ENCODE measurements at places on chromosomes 1 and 21.

GRCh38 chr1:205927676-205928075 lies 15.6 kb downstream of the SLC26A9 start:
- no peak for DNase-seq

DNA sequence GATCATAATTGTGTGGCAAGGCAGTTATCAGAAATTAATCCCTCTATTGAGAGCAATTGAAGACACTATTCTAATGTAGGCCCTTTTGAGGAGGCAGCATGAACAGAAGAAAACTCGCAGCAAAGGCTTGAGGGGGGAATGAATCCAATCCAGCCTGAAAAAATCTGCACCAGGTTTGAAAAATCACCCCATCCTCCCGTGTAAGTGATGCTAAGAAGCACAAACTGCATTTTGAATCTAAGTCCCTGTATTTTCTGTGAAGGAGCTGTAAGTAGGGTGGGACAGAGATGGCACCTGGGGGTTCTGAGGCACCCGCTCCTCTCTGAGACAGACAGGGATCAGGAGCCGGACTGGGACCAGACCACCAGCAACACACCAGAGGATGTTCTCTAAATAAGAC lies at the start of gene CRB1:
CRB1 (plus strand) TSS at position 241 of the 400 bp plus-strand sequence. CDS start 161 bp downstream, outside the sequence.
- peak; percentile 87 for DNase-seq

GRCh38 chr1:217747156-217747769 lies 116.1 kb downstream of the SPATA17 start:
- DNase-seq = peak; percentile 20

DNA sequence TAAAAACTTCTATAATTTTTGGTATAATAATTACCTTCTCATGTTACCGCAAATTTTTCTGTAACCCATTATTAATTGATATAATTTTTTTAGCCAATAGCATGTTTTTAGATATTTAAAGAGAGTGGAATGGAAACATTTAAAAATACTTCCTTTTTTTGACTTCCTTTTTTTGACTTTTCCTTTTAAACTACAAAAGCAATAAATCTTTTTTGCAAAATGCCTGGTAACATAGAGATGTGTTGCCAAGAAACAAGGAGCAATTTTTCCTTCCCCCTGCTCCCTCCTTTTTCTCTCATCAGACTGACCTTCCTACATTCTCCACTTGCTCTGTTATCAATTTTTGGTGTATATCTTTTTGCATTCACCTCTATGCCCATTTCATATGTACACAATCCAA lies 666.2 kb downstream of the ADGRL2 start:
- no peak for DNase-seq

- DNase-seq = no peak
Measured at GRCh38 chr1:41955461-41956159, 36.9 kb upstream of the HIVEP3 start.

DNA sequence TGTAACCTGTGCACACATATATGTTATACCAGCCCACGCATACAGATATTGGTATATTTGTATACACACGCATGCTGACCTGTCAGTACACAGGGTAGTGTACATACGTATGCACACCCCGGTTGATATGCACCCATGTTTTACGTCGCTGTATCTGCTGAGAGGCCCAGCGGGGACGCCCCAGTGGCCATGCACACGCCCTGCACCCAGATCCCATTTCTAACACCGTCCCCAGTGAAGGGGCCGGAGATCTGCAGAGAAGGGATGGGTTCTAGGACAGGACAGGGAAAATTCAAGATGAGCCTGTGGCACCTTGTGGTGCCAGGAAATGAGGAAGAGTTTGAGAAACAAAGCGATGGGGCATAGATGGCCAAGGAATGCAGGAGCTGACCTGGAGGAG lies 57.2 kb upstream of the TTC34 start:
- no peak for DNase-seq

DNA sequence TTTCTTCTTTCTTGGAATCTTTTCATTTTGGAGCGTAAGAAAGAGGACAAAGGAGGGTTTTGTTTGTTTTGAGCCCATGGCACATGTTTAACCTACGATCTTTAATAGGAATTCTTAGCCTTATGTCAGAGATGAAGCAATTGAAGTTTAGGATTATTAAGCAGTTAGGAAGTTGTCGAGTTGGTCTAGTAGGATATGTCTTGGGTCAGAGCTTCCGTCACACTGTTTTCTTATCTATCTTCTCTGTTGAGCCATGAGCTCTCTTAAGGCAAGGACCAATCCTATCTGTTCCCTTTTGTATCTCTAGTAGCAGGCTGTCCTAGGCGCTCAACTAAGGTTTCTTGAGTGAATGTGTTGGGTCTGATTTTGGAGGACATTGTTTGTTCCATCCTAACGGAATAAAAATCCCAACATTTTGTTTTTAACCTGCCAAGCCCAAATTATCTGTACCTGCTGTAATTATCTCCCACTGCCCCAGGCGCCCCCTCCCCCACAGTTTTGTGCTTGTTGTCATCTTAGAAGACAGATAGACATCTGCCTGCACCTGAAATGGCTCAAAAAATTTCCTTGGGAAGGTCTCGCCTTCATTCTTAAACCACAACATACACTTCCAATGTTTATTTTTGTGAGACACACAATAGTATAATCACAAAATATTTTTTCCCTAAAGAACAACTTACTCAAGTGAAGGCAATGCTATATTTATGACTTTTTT lies 95.3 kb upstream of the GADD45A start:
- DNase-seq = no peak

DNA sequence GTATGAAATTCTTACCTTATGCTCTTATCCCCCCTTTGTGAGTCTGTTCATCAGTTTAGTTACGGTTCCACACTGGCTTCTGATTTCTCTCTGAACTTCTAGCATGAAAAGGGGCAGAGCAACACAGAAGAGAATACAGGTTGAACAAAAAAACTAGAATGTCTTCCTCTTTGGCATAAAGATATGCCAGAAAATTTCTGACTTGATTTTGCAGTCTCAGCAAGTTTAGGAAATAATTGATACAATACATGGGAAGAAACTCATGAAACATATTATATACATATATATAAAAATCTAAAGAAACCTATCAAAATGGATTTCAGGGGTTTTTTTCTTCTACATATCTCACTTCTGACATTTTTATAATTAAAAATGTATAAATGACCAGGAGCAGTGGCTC lies 27.0 kb downstream of the SH3GLB1 start:
- DNase-seq = no peak

DNA sequence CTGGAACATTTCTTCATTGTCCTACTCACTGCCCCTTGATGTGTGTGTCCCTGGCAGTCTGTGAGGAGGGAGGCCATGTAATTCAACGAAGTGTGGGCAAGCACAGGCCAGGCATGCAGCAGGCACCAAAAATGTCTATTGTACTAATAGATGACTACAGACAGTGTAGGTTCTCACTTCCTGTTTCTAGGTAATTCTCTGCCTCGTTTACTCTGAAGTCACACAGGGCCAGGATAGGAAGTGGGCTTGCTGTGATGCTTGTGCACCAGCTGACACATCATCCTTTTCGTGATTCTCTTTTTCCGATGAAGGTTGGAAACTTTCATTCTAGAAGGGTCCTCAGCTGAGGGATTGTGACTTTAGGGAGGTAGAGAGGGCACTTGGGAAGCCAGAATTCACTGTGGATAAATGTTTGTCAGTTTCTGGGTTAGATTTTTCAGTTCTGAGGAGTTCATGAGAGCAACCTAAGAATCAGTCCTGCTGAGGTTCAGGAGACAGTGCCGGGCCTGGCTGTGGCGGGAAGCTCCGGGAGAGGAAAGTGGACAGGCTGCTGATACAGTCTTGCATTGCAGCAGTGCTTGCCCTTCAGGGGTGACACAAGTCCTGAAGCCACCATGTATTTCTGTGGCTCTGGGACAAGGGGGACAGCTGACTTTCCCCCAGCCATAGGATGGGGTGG lies 4.3 kb upstream of the CSF1 start:
- DNase-seq = no peak

DNA sequence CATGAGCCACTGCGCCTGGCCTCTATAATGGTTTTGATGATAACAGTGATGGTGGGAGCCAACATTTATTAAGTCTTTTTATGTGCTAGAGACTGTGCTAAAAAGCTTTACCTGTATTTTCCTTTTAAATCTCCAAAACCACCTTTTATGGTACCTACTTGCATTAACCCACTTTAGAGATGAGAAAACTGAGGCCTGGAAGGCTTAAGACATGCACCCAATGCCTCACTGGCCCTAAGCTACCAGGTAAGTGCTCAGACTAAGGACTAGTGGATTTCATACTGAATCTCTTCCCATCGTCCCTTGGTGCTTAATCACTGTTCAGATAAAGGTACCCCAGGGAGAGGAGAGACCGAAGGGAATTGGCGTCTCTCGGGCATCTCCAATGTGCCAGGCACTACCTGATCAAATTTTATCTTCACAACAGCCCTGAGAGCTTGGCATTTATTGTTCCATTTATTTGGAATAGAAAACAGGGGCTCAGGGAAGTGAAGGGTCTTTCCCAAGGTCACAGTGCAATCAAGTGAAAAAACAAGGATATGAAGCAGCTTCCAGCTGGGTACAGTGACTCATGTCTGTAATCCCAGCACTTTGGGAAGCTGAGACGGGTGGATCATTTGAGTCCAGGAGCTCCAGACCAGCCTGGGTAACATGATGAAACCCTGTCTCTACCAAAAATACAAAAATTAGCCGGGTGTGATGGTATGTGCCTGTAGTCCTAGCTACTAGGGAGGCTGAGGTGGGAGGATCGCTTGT lies 84.2 kb downstream of the LACTBL1 start:
- DNase-seq = no peak

DNA sequence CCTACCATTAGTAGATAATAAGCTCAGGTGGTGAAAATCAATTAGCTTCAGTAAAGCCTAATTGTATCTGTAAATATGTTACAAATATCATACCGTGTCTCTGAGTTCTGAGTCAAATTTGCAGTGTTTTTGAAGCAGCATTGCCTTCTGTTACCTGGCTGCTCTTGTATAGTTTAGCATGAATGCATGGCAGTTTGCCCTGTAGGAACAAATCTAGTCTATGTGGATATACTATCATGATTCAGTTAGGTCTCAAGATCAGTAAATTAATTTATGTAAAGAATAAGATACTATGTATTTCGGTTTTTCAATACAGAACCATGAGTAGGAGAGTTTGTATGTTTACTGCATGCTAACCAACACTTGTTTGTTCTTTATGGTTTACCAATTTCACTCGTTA lies 240.6 kb upstream of the C1orf105 start:
- no peak for DNase-seq

DNA sequence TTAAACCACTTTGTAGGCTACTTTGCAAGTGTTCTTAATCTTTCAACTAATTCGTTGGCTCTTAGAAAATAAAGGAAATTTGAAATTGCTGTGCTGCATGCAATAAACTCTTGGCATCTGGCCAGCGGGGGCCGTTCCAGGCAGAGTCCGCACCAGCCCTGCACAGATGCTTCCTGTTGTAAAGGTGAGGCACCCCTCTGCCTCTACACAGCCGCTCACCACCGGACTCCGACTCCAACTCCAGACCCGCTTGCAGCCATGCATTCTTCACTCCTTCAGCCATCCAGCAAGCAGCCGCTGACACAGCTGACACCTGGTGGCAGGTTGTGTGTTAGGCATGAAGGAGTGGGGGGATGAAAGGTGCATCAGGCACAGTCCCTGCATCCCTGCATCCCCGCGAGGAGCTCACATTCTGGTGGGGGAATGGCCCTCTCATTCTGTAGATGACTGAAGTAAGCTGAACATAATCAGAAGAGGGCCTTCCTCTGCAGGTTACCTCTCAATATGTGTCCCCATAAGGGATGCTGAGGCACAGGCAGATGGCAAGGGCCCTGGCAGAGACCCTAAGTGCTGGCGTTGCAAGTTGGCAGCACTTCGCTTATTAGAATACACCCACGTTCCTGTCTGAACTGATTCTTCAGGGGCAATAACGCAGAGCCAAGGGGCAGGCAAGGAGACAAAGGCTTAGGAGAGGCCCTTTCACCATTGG lies 56.8 kb downstream of the GLIS1 start:
- peak; percentile 73 for DNase-seq

DNA sequence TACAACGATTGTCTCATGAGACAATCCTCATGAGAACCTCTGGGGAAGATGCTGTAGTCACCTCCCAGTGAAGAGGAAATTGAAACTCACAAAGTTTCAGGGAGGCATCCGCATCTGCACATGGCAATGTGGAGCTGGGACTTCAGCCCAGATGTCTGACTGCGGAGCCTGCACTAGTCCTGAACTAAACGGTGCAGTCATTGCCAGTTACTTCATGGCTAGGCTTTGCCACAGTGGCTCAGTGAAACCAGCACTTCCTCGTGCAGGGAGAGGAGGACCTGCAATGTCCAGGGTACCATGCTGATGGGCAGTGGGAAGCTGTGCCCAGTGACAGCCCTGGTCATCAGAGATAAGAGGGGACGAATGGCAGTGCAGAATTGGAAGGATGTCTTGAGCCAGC lies 40.7 kb upstream of the ETS2 start:
- DNase-seq = no peak

GRCh38 chr1:32780005-32780404 lies 37.2 kb downstream of the YARS1 start:
- no peak for DNase-seq

- no peak for DNase-seq
Measured at GRCh38 chr1:153072806-153073726, 1.7 kb upstream of the SPRR2B start.

- peak; percentile 49 for DNase-seq
Measured at GRCh38 chr1:121483961-121484424, 299.2 kb downstream of the SRGAP2C start.

DNA sequence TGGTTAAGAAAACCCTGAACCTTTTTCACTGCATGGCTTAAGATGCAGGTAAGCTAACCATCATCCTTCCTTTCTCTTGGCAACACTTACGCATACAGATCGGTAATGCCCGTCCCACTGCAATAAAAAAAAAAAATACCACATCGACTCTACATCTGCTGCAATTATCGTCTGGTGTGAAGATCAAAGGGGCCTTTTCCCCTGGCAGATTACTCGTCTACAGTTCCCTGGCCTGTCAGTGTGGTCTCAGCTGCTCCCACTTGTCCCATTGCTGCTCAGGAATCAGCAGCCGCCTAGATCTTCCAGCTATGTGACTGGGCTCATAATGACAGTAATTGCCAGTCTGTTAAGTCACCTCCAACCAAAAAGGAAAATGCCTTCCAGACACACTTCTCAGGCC lies 133.1 kb downstream of the SETD4 start:
- no peak for DNase-seq

- DNase-seq = no peak
Measured at GRCh38 chr1:33943978-33944377, 80.1 kb downstream of the HMGB4 start.

GRCh38 chr1:228216371-228217320 lies 8.8 kb downstream of the OBSCN start:
- DNase-seq = no peak

- DNase-seq = no peak
Measured at GRCh38 chr1:214272964-214273533, 7.9 kb upstream of the SMYD2 start.

DNA sequence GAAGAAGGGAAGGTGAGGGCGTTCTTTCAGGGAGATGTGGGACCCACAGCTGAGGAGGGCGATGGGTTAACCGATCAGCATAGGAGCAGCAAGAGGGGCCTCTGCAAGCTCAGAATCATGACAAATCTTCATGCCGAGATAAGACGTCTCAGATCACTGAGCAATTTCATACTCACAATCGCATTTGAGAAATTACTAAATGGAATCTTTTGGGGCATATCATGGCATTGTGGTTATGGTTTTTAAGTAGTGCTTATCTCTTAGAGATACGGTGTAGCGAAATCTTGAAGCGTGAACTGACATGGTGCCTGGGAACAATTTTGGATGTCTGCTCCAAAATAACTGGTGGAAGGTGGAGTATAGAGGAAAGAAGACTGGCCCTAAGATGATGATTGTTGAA lies 6.2 kb downstream of the TNNT2 start:
- DNase-seq = no peak

Data from NCI-H524 (cell line).